ENCODE measurements at places on chromosomes 11 and 22.
A peak's percentile ranks its signal among the peaks of the same experiment; 100 is the strongest.

DNA sequence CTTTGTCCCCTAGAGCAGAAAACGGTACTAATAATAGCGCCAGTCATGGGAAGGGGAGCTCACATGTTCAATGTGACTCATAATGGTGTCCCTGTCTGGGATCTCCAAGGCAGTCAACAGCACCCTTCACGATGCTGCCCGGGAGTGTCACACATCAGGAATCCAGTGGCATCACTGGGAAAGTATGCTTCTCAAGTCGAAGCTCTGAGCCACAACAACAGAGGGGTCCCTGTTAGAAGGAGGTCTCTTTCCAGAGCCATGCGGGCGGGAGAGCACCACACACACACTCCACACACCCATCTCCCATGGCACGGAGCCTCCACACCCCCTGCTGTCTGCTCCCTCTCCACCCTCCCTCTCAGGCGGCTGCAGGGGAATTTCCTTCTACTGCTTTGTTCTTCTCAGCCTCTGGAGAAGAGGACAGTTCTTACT, 119.7 kb downstream of the ETS1 start:
- no peak overlapping the region for H3K4me3 ChIP-seq
- H3K36me3 ChIP-seq = peaks cover 69% of the 10 kb centered on the region
- peaks cover 94% of the 10 kb centered on the region for H3K4me1 ChIP-seq
- DNase-seq = no peak

DNA sequence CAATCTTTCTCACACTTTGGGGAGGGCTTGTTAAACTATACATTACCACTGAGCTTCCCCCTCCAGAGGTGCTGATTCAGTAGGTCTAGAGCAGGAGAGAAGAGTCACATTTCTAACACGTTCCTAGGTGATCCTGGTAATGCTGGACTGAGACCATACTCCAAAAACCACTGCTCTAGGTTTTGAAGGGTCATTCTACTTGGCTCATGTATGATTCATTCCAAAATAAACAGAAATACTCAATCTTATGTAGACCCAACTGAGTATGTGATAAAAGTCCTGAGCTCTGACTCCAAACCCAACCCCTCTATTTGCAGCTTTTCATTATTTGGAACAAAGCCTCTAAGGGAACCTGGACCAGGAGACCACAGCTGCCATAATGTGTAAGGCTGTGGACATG, 782.9 kb upstream of the CCDC90B start:
- DNase-seq = no peak
- H3K36me3 ChIP-seq = no peaks in the 10 kb centered on the region
- H3K4me3 ChIP-seq = no peak overlapping the region
- H3K27me3 ChIP-seq = no peaks in the 10 kb centered on the region
- H3K27ac ChIP-seq = no peak overlapping the region
- no peaks in the 10 kb centered on the region for H3K4me1 ChIP-seq

GRCh38 chr11:111362887-111363411, 16.1 kb downstream of the POU2AF1 start:
- no peak overlapping the region for H3K27ac ChIP-seq
- peak; percentile 83 for DNase-seq
- H3K27me3 ChIP-seq = no peaks in the 10 kb centered on the region
- H3K36me3 ChIP-seq = no peaks in the 10 kb centered on the region
- H3K4me3 ChIP-seq = no peak overlapping the region
- H3K4me1 ChIP-seq = no peaks in the 10 kb centered on the region

GRCh38 chr11:812390-812789, 2.6 kb downstream of the RPLP2 start:
- no peak for DNase-seq
- H3K4me1 ChIP-seq = peaks cover 29% of the 10 kb centered on the region

DNA sequence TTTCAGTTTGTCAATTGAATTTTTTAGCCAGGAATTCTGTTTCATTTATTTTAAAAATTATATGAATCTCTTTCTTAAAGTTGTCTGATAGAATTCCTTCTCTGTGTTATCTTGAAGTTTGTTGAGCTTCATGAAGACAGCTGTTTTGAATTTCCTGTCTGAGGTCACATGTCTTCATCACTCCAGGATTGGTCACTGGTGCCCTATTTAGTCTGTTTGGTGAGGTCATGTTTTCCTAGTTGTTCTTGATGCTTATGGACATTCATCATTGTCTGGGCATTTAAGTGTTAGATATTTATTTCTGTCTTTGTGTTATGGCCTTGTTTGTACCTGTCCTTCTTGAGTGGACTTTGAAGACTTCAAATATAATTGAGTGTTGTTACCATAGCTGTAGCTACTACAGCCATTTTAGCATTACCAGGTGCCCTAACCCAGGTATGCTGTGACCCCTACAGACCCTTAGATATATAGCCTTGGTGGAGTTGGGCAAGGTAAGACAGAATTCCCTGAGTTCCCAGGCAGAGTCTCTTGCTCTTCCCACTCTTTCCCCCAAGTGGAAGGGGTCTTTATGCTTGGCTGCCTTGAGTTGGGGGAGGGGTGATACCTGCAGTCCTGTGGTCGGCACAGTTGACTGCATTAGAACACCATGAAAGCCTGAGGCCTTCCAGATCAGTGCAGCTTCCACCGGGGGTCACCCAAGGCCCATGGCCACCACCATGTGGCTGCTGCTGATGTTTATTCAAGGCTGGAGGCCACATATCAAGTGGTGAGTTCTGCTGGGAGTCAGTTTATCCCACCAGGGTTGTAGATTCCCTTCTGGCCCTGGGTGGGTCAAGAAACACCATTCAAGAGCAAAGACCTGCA, 229.6 kb downstream of the DYNC2H1 start:
- H3K4me1 ChIP-seq = no peaks in the 10 kb centered on the region
- H3K36me3 ChIP-seq = no peaks in the 10 kb centered on the region
- no peak for DNase-seq
- no peaks in the 10 kb centered on the region for H3K27me3 ChIP-seq
- H3K4me3 ChIP-seq = no peak overlapping the region

GRCh38 chr11:11427140-11427539, 74.1 kb upstream of the CSNK2A3 start:
- no peak overlapping the region for H3K27ac ChIP-seq
- peaks cover 20% of the 10 kb centered on the region for H3K36me3 ChIP-seq
- no peaks in the 10 kb centered on the region for H3K27me3 ChIP-seq
- DNase-seq = no peak
- no peak overlapping the region for H3K4me3 ChIP-seq
- peaks cover 43% of the 10 kb centered on the region for H3K4me1 ChIP-seq

DNA sequence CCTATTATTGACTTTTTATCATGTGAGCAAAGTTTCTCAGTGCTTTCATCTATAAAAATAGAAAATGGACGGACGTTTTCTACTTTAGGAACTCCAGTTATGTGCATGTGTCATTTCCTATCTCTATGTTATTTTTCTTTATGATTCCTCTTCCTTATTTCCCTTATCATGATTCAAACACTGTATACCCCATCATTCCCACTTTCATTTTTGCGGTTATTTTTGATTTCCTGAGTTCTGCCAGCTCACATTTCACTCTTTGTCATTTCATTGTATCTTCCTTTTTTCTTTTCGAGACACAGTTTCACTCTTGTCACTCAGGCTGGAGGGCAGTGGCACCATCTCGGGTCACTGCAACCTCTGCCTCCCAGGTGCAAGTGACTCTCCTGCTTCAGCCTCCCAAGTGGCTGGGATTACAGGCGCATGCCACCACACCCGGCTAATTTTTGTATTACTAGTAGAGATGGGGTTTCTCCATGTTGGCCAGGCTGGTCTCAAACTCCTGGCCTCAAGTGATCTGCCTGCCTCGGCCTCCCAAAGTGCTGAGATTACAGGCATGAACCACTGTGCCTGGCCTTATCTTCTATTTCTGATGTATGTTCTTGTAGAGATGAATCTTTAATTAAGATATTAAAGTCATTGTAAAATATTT, 21.5 kb downstream of the C11orf58 start:
- no peak overlapping the region for H3K27ac ChIP-seq
- no peak overlapping the region for H3K4me3 ChIP-seq
- H3K27me3 ChIP-seq = no peaks in the 10 kb centered on the region
- H3K36me3 ChIP-seq = peaks cover 32% of the 10 kb centered on the region
- no peak for DNase-seq
